ENCODE measurements at places on chromosomes 13 and 19.

DNA sequence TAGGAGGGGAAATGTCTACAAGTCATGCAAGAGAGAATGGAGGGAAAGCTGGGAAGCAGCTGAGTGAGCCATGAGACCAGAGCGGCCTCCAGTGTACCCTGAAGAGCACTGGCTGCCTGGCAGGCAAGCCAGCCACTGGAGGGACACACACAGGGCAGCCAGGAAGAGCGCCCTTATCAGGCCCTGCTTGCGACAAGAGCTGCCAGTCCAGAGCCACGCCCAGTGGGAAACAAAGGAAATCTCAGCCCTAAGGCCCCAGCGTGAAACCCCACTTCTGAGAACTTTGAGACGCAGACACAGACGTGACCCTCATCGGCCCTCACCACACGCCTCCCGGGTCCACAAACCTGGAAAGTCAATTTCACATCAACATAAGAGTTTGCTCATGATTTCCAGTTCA lies 105.0 kb downstream of the STK24 start:
- peak; percentile 51 for DNase-seq

DNA sequence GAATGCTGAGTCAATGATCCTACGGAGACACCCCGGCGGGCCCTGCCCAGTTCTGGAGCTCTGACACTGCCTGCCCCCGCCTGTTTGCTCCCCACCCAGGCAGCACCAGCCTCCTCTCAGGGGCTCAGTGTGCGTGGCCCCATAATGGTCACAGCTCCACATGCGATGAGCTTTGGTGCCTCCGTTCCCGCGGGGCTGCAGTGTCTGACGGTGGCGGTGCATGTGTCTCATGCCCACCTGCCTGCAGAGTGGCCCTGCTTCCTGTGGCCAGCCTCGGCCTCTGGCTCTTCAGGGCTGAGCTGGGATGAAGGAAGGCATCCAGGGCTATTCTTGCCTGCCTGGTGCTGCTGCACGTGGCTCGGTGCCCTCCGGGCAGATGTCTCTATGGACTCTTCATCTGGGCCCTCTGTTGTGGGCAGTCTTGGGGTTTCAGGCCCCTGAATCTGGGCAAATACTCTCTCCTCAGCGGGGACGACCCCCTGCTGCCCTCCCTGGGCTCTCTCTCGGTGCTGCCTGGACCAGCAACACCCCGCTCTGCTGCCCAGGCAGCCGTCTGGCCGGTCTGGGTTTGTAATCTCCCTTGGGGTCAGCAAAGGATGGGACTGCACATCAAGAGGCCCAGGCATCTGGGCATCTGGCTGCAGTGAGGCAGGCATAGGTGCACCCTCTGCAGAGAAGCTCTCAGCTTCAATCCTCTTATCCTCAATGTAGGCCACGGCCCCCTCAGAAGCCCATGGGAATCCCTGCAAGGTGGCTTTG lies 19.3 kb upstream of the TMEM255B start:
- DNase-seq: no peak

GRCh38 chr13:44540761-44541434 lies 35.2 kb downstream of the TSC22D1 start:
- DNase-seq: no peak

DNA sequence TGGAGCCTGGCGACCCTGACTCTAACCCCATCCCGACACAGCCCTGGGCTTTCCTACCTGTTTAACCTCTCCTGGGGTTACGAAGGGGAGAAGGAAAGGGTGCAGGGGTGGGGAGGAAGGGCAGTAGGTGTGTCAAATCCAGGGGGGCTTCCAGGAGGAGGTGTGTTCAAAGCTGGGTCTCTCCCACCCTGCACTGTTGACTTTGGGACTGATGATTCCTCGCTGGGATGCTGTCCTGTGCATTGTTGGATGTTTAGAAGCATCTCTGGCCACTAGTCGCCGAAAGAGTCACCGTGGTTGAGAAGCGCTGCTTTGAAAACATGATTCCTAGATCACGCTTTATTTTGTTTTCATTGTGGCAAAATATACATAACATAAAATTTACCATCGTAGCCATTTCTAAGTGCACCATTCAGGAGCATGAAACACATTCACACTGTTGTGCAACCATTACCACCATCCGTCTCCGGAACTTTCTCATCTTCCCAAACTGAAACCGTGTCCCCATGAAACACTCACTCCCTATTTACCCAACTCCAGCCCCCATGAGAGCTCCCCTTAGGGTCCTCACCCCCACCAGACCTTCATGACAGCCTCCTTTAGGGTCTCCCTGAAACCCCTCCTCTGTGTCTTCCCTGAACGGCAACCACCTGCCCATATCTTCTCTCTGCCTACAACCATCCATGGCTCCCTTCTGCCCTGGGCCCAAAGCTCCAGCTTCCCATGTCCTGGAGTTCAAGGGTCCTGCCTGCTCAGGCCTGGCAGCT lies 4.4 kb upstream of the FCER2 start:
- DNase-seq: no peak

GRCh38 chr13:89279374-89279773 lies 1608.2 kb downstream of the SLITRK5 start:
- no peak for DNase-seq

DNA sequence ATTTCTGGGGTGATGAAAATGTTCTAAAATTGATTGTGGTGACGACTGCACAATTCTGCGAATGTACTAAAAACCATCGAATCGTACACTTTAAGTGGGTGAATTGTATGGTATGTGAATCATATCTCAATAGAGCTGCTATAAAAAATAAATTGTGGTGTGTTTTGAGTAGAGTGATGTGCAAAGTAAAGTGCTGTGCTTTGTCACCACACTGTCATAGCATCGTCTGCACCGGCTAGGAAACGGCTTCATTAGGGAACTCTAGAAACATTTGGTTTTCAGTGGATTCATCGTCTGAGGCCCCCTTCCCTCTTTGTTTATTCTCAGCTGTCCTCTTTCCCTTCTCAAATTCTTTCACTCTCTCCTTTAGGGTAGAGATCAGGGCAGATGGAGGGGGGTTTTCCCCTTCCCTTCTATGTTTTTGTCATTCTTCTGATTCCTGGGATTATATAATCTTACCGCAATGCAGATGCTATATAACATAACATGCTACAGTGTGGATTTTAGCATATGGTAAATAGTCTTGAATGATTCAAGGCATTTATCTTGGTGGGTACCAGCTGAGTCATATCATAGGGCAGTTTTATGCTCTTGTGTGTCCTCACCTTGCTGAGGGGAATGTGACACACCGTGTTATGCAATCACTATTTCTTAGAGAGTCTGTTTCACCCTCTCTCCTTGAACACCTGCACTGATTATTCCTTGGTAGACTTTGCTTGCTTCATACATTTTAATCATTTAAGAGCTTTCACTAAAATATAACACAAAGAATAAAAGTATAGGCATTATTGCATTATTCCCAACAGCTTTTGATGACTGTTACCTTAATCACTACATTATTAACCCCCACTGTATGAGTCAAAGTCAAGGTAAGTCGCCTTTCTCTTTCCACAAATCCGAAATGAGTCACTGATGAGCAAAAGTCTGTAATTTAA lies 239.4 kb downstream of the DCLK1 start:
- DNase-seq: no peak

DNA sequence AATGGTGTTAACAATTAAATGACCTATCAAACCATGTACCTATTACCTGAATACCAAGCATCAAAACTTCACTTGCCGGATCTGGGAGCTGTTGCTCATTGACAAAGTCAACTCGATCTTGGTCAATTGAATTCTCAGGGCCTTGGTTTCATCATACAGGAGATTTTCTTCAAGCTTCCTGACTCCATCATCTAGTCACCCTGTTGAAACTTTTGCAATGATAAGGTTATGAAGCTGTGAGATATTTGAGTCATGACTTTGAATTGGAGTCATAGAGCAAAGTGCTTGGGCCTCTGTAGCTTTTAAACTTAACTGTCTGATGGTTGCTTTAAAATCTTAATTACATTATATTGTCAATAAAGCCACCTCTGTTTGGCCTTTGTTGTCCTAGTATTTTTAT lies 260.9 kb downstream of the COG6 start:
- DNase-seq: no peak

DNA sequence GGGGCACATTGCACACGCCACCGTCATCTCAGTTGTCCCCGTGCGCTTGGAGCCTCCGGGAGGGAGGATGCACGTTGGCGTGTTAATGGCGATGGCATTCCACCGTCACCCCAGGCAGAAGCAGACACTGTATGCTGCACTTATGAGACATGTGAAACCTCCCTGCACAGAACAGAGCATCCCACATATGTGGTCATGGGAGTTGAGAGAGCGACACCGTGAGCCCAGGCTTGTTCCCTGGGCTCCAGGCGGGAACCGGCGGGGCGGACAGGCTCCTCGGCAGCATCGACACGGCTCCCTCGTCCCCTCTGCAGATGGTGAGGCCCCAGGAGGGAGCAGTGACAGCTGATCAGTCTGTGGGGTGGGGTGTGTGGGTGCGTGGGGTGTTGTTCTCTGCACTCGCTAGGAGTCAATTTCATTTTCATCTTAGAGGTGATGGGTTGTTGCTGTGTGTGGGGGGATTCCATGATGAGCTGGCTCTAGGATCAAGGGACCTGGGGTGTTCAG lies 40.4 kb downstream of the CRTC1 start:
- DNase-seq: no peak

Data from left lung (tissue), 14 donors.